Activated CD8-positive, alpha-beta T cell treated with anti-CD3 and anti-CD28 coated beads, Interleukin-2, amount 10 ng/mL, durations not matched to agents 7 days and 5 days (primary cell): ENCODE measurements at places on chromosomes 3 and 15. TPM values are rescaled to one million over a fixed set of nuclear protein-coding genes. Genes with fewer than 3 reads are reported as not detected.

NR2E3 gene
- not detected for total RNA-seq

CD96 gene
- 293 TPM for total RNA-seq

ABHD17C gene
- 2.1 TPM for total RNA-seq

- no peak for DNase-seq
These were observed 317.6 kb downstream of the CHL1 start for GRCh38 chr3:514192-514591.

- DNase-seq: no peak
These were observed 571.8 kb upstream of the IL12A start for GRCh38 chr3:159416856-159417255.

GRCh38 chr15:67941648-67942310, 101.9 kb upstream of the RNU6-1 start:
- DNase-seq: no peak

- no peak for DNase-seq
These were observed 1.1 kb upstream of the ZBTB38 start for GRCh38 chr3:141367038-141367730.

DNA sequence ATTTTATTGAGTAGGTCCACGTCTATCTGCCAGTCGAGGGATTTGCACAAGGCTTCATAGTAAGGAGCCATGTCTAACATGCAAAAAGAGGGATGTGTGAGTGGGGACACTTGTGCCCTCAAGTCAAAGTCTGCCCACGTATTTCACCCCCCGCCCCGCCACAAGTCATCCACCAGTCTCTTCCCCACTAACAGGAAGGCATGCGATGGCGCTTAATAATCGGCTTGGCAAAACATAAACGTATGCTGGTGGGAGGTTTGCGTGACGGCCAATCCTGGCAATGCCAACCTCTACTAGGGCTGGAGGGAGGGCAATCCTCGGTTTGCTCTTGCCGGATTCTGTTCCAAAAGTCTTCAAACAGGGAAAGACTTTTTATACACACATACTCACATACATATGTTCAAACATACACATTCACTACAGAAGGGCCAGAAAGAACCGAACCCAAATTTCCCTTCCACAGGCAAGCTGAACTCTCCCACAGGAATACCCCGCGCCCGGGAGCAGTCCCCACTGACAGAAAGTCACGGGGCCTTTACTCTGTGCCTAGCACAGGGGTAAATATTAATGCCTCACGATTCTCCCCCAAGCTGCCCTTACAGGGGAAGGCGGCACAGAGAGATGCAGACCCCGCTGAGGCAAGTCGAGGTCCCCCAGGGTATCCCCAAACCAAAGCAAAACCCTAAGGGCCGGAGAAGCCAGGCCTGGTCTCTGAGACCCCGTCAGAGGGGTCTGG, 675 bp downstream of the PSMD6 start:
- DNase-seq: peak; percentile 35

DNA sequence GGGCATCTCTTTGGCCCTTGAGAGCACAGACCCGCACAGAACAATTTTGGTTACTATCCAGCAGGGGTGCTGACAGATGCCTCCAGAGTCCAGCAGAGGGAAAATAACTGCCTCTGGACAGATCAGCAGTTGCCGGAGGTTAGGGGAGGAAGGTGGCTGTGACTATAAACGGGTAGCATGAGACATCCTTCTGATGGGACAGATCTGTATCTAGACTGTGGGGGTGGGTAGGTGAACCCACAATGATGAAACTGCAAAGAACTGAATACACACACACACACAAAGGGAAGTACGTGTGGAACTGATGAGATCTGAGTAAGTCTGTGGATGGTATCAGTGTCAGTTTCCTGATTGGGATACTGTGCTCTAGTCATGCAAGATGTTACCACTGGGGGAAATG, 21.2 kb downstream of the ADAMTS7 start:
- no peak for DNase-seq

SLC38A3 gene
- not detected for total RNA-seq

DNA sequence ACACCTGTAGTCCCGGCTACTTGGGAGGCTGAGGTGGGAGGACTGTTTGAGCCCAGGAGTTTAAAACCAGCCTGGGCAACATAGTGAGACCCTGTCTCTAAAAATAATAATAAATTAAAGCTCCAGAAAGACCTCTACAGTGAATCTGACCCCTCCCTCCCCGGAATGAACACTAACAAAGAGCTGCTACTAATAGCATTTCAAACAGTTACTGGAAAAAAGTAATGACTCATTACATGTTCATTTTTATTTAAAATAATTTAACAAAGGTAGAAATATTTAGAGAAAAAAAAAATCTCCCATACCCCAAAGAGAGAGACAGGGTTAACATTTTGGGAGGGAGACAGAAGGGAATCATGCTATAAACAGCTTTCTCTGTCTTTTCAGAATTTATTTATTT, 2.2 kb upstream of the UBA3 start:
- no peak for DNase-seq

FBXO40 gene
- not detected for total RNA-seq

DNA sequence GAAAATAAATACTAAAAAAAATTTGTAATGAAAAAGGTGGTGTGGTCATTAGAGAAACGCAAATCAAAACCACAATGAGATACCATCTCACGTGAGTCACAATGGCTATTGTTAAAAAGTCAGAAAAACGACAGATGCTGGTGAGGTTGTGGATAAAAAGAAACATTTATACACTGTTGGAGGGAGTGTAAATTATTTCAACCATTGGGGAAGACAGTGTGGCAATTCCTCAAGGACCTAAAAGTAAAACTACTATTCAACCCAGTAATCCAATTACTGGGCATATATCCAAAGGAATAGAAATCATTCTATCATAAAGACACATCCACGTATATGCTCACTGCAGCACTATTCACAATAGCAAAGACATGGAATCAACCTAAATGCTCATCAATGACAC, 120.3 kb downstream of the MYO9A start:
- DNase-seq: no peak

DNA sequence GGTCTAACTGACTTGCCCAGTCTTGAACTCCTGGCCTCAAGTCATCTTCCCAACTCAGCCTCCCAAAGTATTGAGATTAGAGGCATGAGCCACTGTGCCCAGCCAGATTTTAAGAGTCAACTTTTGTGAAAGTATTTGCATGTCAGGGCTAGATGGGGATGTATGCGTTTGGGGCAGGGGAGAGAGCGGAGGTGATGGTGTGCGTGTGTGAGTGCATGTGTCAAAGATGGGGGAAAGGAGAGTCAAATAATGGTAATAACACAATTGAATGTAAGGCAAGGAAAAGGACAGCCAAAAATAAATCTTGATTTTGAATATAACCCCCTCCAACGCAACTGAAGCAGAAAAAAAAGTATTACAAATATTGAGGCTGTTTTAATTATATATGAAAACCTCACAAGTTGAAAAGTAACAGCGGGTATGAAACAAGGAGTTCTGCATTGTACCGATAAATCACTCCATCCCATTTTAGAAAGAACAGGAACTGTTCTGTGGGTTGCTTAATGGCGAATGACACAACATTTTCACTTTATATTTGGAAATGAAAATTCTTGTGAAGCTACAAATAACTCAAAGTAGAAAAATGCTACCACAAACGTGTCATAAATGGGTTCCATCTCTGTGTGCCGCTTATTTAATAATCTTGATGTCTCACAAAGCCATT, 29.9 kb upstream of the LDHAL6B start:
- DNase-seq: no peak

ARPIN gene
- not detected for total RNA-seq

GRCh38 chr3:107421170-107421792, 44.0 kb downstream of the CCDC54 start:
- DNase-seq: peak; percentile 36

DNA sequence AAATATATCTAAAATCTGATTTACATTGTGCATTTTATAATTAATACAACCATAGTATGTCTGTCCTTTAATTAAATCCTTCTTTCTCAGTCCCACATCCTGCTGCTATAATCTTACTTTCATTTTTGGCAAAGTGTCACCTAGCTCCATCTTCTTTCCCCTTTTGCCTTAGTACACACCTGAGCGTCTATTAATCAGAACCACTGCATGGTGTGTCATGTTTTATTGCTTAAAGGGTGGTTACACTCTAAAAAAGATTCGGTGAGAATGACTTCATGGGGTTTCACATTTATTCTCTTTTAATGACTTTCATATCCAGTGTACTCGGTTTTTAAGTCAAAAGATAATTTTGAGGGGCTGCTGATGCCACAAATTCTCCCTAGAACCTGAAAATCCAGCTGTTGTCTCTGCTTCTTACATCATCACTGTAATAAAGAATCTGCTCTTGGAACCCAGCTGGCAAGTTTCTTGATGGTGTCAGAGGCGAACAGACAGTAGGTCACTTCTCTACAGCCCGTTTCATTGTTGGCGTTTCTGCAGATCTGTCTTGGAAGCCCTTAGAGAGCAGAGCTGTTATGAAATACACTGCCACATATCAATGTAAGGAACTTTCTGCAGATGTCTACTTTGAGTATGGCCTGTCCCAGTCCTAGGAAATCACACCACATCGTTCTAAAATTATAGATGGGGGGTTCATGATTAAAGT, 99.7 kb downstream of the TIGIT start:
- DNase-seq: no peak

DNA sequence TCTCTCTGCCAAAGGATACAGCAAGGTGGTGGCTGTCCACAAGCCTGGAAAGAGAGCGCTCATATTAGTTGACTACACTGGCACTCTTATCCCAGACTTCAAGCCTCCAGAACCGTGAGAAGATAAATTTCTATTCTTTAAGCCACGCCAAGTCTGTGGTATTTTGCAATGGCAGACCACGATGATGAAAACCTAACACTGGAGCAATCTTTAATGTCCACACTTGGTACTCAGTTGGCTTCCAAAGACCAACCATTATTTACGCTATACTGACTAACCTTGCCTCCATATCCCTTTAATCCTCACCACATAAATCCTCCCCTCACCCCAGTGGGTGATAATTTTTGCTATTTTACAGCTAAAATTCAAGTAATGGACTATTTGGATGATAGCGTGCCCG, 16.9 kb upstream of the LACTB start:
- DNase-seq: no peak

GRCh38 chr3:172334671-172335207, 113.5 kb downstream of the GHSR start:
- no peak for DNase-seq

SNTN gene
- total RNA-seq: not detected

DAZL gene
- total RNA-seq: not detected

- no peak for DNase-seq
These were observed 1.9 kb upstream of the RAB43 start for GRCh38 chr3:129123314-129124060.

PRICKLE2 gene
- total RNA-seq: not detected

STRC gene
- 0.52 TPM for total RNA-seq

GRCh38 chr15:73630921-73631362, 2.2 kb downstream of the NPTN start:
- DNase-seq: no peak

DNA sequence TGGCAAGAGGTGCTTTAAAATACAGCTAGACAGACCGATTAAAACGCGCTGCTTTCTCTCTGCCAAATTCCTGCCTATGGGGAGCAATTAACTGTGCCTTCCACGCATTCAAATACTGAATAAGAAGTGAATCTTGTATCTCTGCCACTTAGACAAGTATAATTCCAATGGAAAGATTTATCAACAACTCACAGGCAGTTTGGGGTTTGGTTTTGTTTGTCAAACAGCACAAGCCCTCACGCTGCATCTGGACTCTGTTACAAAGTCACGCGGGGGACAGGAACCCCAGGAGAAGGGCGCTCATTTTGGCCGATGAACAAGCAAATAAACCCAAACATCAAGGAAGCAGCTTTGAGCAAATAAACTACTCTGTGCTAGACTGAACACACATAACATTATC, 61.8 kb upstream of the TMCO5A start:
- DNase-seq: no peak

DNA sequence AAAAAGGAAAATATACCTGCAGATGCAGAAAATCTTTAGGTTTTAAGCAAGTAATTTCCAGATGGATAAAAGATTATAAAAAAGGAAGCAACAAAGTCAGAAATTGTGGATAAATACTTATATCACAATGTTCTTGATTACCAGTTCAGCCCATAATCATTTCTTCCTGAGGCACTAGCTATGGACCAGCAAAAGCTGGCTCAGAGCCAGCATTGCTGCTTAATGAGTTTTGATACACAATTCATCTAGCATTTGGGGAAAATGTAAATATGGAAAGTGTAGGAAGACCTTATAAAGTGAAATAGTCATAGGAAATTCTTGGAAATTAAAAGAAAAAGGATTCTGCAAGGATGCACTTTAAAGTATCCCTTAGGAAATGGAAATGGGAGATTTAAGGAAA, 168.3 kb upstream of the GBE1 start:
- no peak for DNase-seq

CLEC3B gene
- total RNA-seq: 0.29 TPM

PROK2 gene
- total RNA-seq: 0.24 TPM

PROS1 gene
- not detected for total RNA-seq

- DNase-seq: no peak
These were observed 86.8 kb downstream of the LSM3 start for GRCh38 chr3:14265246-14265962.

NME9 gene
- not detected for total RNA-seq

PRR20G gene
- total RNA-seq: not detected

GRCh38 chr3:59247402-59247841, 197.6 kb upstream of the CFAP20DC start:
- DNase-seq: no peak

- DNase-seq: no peak
These were observed at the start of gene LAMB2 for GRCh38 chr3:49132437-49133225. TSS of gene LAMB2 (minus strand) at chr3:49133050. CDS start at chr3:49132867, 183 bp downstream.

DNA sequence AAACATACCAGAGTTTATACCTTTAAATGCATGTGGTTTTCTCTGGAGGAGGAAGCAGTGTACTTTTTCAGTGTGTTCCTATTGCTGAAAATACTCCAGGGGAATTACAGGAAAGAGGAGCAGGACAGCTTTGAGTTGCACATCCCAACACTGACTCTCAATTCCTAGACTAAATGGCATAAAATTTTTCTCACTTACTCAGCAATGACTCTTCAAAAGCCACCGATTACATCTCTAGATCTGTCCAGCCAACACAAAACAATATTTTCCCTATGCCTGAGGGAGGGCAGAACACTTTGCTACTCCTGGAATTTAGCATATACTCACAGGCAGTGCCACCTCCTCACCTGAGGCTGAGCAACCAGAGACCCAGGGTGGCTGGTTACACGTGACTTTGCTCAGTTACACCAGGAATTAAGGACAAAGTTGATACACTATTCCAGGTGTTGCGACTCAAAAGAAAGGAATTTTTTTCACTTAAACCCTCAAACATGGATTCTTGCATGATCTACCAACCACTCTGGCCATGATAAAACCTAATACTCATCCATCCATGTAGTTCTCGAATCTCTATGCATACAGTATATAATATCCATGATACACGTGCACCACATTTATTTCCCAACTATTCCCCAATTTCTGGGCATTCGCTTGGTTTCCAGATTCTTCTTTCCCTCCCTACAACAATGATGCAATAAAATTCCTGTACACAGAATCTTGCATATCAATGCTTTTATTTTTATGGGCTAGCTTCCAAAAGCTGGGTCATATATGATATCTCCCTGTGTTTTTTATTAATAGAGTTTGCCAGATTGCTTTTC, 194.6 kb downstream of the THRB start:
- DNase-seq: no peak

GRCh38 chr15:70562906-70563305, 200.5 kb downstream of the UACA start:
- no peak for DNase-seq

LDHAL6B gene
- not detected for total RNA-seq

GRCh38 chr3:41963823-41964222, 1.9 kb upstream of the ULK4 start:
- DNase-seq: no peak
